HEK293T (cell line): ENCODE measurements at places on chromosomes 7 and 10.

DNA sequence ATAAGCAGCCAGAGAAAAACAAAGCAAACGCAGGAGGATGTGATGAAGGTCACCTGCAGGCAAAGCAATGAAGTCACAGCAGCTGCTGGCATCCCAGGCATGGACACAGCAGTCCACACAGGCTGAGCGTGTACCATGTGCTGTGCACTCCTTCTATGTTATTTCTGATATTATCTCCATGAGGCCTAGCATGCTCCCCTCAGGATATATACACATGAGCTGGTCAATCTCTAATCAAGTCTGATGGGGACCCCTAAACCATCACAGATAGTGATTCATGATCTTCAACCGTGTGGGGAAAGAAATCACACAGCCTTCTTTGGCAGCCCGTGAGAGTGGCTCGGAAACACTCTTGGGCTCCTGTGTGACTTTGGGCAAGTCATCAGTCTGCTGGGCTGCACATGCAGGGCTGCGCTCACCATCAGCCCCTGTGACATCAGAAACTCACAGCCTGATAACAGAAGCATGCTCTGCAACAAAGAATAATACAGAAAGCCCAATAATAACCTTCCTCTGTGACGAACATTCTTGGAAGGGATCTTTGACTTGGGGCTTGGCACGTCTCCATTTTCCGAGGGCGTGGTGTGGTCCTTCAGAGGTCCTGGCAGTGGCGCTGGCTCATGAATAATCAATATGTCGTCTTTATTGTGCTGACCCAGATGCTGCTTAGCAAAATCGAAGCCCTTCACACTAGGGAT, 83.0 kb upstream of the ATP6V0A4 start:
- no peak for DNase-seq

DNA sequence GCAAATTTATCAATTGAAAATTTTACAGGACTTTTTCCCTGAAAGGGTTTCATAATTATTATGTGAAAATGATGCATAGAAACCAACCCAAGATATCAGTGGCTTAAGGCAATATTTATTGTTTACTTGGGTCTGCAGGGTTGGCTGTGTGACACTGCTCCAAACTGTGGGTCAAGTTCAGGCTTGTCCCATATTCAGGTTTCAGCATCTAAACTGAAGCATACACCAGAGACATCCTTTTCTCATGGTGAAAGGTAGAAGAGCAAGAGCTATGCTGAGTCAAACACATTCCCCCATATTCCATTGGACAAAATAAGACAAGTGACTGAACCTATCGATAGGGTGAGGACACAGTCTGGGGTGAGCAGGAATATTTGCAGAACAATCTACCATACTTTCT, 110.9 kb downstream of the MAPK8 start:
- DNase-seq: no peak

DNA sequence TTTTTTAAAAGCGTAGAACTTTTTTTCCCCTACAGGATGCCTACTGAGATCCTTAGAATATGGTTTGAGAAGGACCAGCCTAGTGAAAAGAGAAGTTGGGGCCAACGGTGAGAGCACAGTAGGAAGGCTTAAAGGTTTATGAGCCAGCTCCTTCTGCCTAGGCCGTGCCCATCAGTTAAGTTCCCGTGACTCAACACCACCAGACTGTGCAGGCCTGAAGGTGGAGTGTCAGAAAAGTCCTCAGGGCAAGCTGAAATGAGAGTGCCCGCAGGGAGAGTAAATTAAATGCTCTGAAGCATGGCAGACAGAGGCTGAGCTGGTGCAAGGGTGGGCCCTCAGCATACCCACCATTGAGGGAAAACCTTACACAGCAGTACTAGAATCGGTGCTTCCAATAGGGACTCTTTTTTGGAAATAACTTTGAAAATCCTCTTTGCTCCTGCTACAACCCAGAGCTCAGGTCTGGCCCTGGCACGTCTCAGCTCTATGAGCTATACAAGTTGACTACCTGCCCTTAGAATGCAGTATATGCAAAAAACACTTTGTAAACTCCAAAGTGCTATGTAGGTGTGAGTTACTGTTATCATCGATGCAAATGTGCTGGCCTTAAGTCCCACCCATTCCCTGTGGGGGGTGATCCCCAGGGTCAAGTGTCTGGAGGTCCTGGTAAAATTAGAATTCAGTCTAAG, 15.2 kb upstream of the C10orf67 start:
- DNase-seq: no peak

DNA sequence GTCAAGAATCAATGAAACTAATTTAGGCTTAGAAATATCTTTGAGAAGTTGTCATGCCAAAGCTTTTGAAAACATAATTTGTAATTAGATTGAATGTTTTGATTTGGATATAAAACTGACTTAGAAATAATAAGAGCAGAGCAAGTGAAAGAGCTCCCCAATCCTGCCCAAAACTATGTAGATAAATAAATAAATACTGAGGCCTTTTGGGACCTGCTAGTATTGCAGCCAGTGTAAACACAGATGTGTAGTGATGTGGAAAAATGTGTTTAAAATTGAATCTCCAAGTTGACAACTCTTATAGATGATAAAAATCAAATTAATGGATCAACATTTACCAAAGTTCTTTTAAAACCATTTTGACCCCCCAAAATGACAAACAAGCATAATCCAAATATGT, 896.1 kb downstream of the CNTNAP2 start:
- DNase-seq: no peak

- no peak for DNase-seq
These were observed 15.1 kb downstream of the NCAPG2 start for GRCh38 chr7:158689488-158689887.

DNA sequence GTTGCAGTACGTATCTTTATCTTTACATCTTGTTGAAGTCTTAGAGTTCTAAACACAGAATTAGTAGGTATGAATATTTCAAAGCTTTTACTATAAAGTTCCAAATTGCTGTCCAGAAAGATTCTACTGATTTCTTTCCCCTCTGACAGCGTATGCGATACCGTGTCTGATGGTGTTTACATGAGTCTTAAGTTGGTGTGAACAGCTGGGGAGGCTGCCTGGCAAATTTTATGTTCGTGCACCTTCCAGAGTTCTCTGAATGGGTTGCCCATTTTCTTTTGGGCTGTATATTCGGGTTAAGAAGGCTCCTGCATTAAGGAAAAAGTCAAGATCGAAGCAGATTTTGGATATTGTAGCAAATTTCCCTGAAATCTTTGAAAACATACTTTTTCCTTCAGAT, 8.3 kb downstream of the MDH2 start:
- DNase-seq: no peak
